ENCODE measurements at places on chromosomes 7 and 10.

DNA sequence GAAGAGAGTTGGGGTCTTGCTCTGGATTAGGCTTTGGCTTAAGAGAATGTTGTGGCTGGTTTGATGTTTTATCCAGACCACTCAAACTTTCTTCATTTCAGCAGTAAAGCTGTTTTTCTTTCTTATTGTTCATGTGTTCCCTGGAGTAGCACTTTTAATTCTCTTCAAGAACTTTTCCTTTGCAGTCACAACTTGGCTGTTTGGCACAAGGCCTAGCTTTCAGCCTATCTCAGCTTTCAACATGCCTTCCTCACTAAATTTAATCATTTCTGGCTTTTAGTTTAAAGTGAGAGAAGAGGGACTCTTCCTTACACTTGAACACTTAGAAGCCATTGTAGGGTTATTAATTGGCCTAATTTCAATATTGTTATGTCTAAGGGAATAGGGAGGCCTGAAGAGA, 18.1 kb downstream of the CCDC126 start:
- DNase-seq: no peak

DNA sequence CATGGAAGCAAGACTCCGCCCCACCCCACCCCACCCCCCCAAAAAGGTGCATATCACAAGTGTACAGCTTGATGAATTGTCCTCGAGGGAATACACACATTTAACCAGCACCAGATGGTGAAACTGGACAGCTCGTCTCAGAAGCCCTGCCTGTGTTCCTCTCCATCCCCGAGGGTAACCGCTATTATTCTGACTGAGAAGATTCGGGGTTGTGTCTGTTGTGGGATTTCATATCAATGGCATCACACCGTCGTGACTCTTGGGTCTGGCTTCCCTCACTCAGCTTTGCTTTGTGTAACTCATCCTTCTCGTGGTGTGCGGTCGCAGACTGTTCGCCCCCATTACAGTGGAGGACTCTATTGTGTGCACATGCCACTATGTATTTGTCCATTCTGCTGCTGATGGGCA, 18.9 kb downstream of the PODXL start:
- no peak for DNase-seq

DNA sequence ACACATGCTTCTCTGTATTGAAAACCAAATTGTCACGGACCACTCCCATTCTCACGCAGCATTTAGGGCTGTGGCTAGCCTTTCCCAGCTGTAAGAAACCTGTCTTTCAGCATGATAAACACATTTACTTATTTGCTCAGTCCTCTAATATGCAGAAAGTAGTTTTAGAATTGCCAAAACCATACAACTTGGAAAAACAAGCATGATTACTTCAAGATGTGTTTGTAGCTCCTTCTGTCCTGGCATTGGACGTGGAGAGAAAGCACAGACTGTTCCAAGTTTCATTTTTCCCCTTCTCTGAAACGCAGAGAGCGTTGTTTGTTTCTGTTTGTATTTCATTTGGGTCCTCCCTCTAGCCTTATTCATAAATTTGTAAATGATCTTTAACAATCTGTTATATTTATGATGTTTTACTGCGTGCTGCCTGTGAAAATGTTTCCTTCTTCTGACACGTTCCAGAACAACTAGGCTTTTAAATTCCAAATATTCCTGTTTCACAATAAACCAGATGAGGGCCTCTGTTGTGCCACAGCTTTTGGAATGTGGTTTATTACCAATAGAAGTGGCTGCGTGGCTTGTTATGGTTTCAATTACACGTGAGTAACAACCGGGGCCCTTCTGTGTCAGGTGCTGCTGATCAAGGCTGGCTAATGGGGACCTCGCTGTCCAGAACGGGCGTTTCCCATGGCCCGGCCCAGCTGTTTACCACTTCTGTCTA, 26.1 kb downstream of the MNX1 start:
- no peak for DNase-seq

- DNase-seq: peak; percentile 66
These were observed 857.9 kb downstream of the TYW1 start for GRCh38 chr7:67854221-67855178.

- no peak for DNase-seq
These were observed 79.5 kb downstream of the PROSER2 start for GRCh38 chr10:11902646-11903045.

GRCh38 chr7:50359995-50360925, 55.7 kb downstream of the IKZF1 start:
- no peak for DNase-seq

GRCh38 chr10:110802551-110803238, 69.0 kb upstream of the PDCD4 start:
- peak; percentile 74 for DNase-seq

GRCh38 chr10:79484476-79484875, 27.9 kb upstream of the EIF5AL1 start:
- no peak for DNase-seq

DNA sequence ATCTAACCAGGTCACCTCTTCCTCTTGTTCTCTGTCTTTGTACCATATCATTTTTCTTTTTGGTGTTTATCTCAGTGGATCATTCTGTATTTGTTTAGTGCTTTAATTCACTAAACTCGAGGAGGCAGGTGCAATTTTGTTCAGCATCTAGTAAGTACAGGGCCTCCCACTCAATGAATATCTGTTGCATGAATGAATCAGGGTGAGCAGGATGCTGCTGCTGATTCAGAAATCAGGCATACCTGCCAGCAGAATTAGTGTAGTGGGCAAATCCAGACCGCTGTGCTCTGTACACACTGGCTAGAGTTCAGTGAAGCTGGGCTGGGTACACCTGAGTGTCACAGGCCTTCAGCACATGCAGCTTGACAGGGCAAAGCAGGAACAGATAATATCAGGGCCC, 511.9 kb downstream of the SUGCT start:
- DNase-seq: no peak

GRCh38 chr7:127632276-127632910, 14.5 kb upstream of the PAX4 start:
- no peak for DNase-seq

GRCh38 chr10:88467835-88468485, 115.2 kb downstream of the RNLS start:
- no peak for DNase-seq

- no peak for DNase-seq
These were observed 129.0 kb upstream of the C7orf33 start for GRCh38 chr7:148461392-148462179.

DNA sequence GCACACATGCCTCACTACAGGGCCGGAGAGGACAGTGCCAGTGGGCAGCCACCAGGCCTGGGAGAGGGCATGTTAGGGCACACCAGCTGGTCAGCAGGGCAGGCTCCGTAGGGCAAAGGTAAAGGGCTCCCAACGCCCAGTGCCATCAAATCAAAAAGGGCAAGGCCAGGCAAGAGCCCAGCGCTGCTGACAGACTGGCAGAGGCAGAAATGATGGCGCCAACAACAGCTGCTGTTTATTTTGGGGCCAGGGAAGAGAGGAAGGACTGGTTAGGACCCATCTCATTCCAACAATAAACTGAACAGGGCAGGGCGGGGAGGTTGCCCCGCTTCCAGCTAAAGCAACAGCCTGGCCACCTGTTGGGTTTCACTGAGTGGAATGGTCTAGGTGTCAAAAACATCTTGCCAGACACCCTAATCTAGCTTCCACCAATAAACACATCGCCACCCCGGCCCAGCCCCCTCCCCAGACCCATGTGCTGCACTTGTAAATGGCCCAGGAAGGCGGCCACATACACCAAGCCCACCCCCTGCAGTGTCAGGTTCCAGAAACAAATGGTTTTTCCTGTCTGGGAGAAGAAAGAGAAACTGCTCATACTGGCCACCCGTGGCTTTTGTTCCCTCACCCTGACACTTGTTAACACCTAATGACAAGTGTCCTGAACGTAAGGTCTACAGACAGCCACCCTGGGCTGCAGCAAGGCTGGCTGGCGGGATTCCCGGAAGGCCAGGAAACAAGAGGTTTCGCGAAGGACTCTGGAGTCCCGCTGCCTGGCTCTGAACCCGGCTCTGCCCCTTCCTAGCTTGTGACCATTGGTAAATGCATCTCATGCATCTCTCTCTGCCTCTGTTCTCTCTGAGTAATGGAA, 15.3 kb downstream of the SH3PXD2A start:
- no peak for DNase-seq

- no peak for DNase-seq
These were observed 1.0 kb upstream of the NOLC1 start for GRCh38 chr10:102150970-102151773.

Data from cerebellar cortex (tissue), 1 donor.